Cortex of kidney (tissue), 1 donor: ENCODE measurements at places on chromosomes 1 and 21.
A peak's percentile ranks its signal among the peaks of the same experiment; 100 is the strongest.

GRCh38 chr1:30008372-30008997 lies 714.9 kb downstream of the MATN1 start:
- DNase-seq, result no peak

DNA sequence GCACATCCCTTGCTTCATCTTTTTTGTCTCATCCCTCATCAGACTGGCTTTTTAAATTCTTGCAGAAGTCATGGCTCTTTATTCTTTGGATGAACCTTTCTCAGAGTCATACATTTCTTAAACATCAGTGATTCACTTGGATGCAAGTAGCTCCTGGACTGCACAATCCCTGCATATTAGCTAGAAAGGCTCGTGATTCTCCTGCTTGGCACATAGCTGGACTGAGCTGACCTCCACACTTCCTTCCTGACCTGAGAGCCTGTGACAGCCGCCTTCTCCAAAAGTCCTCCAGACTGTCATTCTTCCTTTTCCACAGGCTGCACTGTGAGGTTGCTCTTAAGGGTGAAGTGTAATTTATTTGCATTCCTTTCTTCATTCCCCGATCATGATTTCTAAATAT lies 109.4 kb downstream of the RGL1 start:
- no peak for DNase-seq

DNA sequence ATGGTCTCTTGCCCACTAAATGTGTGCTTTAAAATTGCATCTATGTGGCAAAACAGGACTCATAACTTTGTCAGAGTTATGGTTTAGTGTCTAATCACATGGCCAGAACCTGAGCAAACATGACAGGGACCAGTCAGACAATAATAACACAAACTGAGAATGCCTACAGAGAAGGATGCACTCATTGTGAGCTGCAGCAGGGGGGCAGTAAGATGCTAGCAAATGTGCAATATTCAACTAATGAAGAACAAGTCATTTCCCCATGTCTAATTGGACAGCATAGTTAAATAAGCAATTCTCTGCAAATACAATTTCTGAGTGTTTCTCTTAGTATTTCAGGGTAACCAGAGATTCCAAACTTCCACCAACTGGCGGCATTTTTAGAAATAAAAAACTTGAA lies 30.8 kb downstream of the SPAG17 start:
- no peak for DNase-seq

GRCh38 chr21:32382108-32382644 lies 10.6 kb downstream of the URB1 start:
- no peak for DNase-seq

DNA sequence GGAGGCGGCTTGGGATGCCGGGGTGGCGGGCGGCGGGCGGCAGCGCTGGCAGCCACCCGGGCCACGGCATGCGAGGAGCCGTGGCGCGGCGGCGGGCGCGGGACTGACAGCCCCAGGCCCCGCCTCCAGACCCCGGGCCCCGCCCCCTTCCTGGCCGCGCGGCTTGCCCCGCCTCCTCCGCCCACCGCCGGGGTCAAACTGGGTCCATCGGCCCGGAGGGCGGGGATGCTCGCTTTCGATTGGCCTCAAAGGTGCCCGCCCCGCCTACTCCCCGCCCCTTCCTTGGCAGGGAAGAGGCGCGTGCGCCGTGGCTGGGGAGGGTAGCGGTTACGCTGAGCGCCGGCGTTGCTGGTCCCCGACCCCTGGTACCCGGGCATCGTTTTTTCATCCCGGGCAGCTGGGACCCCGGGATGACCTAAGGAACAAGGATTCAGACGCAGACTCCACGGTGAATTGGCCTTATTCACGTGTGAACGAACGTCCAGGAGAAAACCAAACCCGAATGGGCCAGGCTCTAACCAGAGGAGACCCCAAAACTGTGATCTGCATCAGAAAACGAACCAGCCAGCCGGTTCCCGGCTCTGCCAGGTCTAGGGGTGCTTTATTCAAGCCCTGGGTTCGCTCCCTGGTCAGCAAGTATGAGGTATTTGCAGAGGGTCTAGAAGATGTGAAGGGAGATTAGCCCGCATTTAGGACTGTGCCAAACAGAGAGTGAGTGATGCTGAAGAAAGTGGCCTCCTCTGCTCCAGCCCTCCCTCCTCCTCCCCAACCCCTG lies 117.2 kb upstream of the GUCA2B start:
- DNase-seq, result peak; percentile 74

DNA sequence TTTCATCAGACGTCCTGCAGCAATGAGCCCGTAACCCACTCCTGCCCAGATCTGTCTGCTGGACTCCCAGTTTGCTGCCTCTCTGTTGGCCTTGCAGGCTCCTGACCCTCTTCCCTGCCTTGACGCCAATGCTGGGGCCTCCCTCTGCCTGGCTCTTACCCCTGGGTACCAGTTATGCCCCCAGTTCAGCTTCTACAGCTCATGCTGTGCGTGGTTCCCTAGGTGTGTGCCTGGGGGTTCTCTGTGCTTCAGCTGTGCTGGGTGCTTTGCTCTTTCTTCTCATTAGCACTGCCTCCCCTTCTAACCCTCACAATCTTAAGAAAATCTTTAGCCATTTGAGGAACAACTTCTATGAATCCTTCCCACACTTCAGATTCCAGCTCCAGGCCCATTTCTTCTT lies 151.4 kb downstream of the ZSCAN20 start:
- no peak for DNase-seq

DNA sequence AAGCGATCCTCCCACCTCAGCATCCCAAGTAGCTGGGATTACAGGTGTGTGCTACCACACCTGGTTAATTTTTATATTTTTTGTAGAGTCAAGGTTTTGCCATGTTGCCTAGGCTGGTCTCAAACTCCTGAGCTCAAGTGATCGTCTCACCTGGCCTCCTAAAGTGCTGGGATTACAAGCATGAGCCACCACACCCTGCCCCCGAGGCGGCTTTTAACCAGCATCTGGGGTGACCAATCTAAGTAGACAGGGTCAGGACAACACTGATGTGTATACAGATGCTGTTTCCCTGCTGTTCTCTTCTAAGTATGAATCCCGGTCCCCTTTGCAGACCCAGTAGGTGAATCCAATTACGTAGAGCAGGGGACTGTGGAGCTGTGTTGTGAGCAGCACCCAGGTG lies 23.9 kb downstream of the THAP3 start:
- DNase-seq, result no peak

- DNase-seq, result no peak
Measured at GRCh38 chr21:38986806-38987632, 181.3 kb downstream of the ETS2 start.

GRCh38 chr1:153536671-153537375 lies 1.0 kb upstream of the S100A6 start:
- no peak for DNase-seq

- no peak for DNase-seq
Measured at GRCh38 chr1:30668024-30668423, 55.4 kb downstream of the MATN1 start.

DNA sequence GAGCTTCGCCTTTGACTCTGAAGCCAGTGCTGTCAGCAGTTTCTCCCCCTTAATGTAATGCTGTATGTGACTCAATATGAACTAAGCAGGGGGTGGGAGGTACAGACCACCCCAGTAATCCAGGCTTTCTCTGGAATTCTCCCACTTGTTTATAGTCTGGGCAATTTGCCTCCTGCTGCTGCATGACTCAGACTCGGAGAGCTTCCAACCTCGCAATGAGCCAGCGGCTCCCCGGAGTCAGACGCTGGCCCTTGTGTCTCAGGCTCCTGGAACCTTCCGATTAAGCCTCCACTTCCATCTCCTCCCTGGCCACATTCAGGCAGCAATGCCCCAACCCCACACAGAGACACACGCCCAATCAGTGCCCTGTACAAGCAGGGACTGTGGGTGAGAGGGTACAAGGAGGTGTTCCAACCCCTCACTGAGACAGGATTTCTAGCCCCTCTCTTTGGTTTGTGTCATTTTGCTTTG lies 471.7 kb upstream of the VAMP3 start:
- no peak for DNase-seq

GRCh38 chr1:58780836-58781452 lies 2.9 kb downstream of the JUN start:
- DNase-seq, result no peak

GRCh38 chr1:223662943-223663342 lies 2.6 kb downstream of the CAPN8 start:
- no peak for DNase-seq

DNA sequence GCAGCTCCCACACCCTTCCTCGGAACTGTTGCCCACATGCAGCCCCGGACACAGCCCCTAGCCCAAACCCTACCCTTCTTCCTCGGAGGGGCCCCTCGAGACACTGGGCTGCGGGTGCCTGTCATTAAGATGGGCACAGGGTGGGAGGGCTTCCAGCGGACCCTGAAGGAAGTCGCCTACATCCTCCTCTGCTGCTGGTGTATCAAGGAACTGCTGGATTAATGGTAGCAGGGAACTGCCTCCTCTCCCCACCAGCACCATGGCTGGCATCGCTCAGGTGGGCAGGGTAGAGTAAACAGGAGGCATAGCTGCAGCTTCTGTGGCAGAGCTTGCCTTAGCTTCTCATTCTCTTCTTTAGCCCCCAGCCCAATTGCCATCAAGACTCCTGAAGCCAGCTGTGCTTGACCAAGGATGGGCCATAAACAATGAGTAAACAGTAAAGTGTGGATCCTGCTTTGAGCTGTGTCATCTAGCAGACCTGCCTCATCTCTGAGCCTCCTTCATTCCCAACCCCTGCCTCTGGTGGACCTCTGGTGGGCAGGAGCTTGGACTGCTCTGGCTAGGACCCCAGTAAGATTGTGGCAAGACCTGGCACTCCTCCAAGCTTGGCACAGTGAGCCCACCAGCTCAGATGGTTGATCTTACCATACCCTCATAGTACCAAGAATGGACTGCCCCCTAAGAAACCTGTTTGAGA lies at the start of gene LENEP:
Gene LENEP (plus strand): TSS at position 15 of the 697 bp plus-strand sequence. CDS start 22 bp downstream, at position 37.
- no peak for DNase-seq

- no peak for DNase-seq
Measured at GRCh38 chr1:198437332-198437731, 103.1 kb downstream of the ATP6V1G3 start.

DNA sequence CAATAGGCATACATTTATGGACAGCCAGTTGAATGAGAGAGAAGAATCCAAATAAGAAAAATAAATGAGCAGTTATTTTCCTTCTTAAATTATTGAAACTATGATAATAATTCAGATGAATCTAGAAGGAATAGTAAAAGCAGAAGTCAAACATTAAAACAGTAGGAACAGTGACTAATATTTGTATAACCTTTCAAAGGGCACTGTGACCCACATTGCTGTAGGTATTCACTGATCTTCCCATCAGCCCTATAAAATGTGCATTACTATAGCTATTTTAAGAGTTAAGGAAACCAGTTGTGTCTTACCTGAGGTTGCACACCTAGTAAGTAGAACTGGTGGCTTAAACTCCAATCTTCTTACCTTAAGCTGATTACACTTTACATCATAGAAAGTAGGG lies 102.8 kb upstream of the ARTN start:
- no peak for DNase-seq

DNA sequence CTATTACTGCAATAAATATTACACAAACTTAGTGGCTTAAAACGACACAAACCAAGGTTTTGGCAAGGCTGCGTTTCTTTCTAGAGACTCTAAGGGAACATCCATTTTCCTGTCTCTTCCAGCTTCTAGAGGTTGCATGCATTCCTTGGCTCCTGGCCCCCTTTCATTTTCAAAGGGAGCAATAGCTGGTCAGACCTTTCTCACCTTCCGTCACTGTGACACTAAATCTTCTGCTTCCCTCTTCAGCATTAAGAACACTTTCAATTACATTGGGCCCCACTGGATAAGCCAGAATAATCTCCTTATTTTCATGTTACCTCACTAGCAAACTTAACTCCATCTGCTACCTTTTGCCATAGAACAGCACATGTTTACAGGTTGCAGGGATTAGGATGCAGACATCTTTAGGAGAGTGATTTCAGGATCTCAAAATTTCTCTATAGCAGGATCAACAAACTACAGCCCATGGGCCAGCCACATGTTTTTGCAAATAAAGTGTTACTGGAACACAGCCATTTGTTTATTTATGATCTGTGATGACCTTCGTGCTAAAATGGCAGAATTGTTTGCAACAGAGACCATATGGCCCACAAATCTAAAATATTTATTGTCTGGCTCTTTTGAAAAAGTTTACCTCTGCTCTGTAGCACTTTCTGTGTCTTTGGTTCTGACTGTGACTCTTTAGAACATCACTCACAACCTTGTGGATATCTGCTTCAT lies 221.5 kb upstream of the SGIP1 start:
- no peak for DNase-seq

- no peak for DNase-seq
Measured at GRCh38 chr1:3543076-3544039, 68.0 kb downstream of the MEGF6 start.

GRCh38 chr1:173206816-173207568 lies at the start of gene TNFSF4:
TNFSF4 (minus strand) TSS chr1:173207331; CDS start chr1:173207176, 155 bp downstream.
- DNase-seq, result no peak
